ENCODE measurements at places on chromosomes 6 and 20.

DNA sequence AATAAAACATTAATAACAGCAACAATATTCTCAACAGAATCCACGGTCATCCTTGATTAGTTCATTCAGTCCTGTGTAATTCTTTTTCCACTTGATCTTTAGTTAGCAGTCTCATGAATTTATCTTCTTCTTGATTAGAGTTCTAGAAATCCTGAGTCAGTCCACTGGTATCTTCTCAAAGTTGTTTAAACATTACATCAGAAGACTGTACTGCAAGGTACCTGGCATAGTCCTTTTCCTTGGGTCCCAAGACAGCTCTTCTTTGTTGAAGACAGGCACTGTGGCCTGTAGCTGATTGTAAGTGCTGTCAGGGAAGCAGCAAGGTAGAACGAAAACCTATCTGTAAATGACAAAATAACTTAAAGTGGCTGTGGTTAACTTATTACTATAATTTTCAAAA lies 11.8 kb downstream of the MAP3K4 start:
- no peak for DNase-seq

GRCh38 chr6:37011656-37012378 lies 6.4 kb downstream of the FGD2 start:
- DNase-seq, result no peak

- DNase-seq, result no peak
These were observed 195.5 kb upstream of the PRDM1 start for GRCh38 chr6:105890521-105891244.

DNA sequence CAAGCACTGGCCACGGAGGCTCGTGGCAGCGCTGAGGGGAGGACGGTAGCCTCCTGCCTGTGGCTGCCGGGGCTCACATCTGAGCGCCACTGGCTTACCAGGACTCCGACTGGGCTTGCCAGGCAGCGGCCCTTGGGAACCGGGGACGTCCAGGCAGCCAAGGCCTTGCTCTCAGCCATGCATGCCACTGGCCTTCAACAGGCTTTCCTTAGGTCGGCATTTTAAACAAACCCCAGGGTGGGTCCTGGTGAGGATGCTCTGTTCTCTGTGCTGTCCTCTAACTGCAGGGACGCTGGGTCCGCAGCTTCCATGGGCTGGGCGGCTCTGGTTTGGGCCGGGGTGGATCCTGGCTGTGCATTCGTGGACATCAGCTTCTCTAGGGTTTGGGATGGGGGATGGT lies 59.1 kb upstream of the BHLHE23 start:
- no peak for DNase-seq

- no peak for DNase-seq
These were observed 183.6 kb downstream of the JARID2 start for GRCh38 chr6:15429141-15430110.

DNA sequence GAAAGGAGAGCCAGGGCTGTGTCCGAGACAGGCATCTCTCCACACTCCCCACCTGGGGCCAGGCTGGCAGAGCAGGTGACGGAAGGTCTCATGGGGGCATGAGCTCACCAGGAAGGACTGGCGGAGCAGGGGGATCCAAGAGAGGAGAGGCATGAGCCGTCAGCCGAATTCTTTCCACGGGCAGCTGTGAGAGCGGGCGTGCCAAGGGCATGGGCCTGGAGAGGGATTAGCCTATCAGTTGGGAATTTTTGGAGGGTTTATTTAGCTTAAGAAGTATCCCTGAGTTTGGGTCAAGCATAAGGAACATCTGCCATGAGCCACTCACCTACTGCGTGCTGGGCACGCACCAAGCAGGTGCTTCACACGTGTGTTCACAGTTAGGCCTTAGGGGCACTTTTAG lies 60.2 kb upstream of the ZNFX1 start:
- no peak for DNase-seq

GRCh38 chr20:63009988-63010769 lies 3.4 kb upstream of the BHLHE23 start:
- no peak for DNase-seq

DNA sequence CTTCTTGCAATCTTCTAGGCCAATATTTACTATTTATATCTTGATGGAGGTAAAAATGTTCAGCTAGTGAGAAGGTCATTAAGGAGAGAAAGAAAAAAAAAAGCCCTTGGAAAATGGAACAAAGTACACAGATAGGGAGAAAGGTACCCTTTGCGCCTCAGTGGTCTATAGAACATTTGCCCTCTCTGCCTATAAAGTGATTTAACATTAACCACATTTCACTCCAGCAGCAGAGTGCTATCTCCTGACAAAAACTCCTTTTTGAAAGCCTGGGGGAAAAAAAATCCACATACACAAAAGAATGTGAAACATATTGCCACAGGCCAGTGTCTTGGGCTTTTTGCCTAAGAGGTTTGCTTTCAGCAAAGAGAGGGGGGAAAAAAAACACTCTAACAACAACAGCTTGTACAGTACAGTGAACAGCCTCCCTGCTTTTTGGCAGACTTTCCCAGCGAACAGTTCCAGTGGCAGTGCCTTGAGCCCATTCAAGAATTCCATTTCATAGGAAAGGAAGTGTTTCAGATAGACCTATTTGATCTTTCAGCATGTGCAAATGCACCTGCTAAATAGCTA lies 695 bp downstream of the ARHGAP18 start:
- no peak for DNase-seq

- no peak for DNase-seq
These were observed 5.3 kb downstream of the PHIP start for GRCh38 chr6:79072640-79073181.

GRCh38 chr20:10067321-10067720 lies 32.5 kb downstream of the ANKEF1 start:
- no peak for DNase-seq

DNA sequence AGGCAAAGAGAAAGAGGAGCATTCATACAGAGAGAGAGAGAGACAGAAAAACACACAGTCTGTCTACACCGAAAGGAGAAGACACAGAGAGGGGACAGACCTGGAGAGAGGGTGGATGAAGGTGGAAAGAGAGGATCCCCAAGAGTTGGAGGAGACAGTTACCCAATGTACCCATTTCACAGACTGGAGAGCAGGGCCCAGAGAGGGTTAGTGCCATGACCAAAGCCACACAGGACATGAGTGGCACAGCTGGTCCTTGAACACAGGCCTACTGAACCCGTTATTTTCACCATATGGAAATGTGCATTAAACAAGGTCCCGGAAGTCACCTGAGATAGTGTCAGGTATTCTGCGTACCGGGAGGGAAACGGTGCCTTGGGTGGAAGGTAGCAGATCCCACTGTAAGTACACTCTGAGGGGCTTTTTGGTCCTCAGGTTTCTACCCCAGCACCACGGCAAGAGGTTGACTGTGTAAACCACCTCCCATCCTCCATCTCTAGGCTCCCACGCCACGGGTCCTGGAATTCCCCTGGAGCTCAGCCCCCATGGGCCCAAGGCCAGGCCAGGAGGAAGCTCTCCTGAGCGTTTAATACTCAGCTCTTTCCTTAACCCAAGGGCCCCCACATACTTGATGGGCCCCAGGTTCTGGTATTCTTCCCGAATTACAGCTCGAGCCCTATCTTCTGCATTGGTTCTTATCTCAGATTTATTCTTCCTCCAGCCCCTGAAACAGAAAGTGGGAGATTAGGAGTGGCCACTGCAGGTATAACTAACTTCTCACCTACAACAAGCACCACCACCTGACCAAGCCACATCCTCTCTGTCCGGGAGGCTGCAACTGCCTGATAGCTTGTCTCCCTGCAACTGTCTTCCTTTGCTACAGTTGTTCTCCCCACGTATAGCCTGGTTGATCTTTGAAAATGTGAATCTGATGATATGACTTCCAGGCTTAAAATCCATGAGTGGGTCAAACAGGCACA lies 38.4 kb upstream of the OCSTAMP start:
- DNase-seq, result no peak

DNA sequence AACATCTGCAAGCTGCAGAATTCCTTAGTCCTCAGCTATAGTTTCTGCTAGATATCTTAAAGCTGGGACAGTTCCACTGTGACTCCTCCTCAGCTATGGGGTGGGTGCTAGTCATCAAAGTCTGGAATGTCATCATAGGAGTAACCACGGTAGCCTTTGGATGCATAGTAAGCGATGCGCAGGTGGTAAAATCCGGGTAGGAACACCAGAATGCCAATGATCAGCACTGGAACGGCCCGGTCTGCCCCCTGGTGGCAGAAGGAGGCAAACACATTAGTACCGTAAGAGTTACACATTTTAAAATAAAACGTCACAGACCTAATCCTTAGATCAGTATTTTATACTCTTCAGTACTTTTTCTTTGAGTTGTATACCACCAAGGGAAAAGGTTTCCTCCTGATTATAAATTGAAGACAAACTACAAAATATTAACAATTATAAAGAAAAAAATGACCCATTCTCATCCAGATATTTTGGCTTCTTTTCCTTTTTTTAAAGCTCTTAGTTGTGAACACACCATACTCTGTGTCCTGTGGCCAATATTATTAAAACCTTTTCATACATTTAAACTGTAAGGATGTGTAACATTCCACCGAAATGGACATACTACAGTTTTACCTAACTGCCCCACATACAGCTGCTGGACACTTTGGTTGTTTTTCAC lies 18.9 kb downstream of the PCNA start:
- DNase-seq, result peak; percentile 48

DNA sequence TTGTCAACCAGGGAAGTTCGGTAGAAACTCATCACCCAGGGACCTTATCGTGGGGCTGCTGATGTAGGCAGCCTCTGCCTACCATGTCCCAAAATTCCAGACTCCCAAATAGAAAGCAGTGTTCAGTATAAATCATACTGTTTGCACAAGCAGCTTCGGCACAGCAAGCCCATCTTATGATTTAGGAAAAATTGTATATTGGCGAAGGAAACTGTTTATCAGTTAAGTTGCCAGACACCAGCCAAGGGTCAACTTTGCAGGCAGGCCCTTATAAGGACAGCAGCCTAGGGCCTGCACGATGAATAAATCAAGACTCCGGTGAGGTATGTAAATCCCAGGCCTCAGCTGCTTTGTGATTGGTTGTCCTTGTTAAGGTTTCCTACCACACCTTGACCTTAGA lies 36.8 kb downstream of the GFOD1 start:
- no peak for DNase-seq

DNA sequence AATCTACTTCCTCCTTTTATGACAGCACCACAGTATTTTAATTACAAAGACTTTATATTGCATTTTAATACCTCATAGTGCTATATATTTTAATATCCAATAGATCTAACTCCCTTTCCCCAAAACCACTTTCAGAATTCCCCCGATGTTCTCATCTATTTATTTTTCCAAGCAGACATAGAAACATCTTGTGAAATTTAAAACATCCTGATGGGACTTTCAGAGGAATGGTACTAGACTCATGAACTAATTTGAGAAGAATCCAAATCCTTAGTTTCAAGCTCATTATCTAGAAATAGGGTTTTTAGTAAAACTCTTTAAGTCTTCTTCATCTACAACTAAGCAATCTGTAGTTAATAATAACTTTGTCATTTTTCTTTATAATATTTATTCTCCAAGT lies 97.0 kb downstream of the TRERF1 start:
- DNase-seq, result no peak

DNA sequence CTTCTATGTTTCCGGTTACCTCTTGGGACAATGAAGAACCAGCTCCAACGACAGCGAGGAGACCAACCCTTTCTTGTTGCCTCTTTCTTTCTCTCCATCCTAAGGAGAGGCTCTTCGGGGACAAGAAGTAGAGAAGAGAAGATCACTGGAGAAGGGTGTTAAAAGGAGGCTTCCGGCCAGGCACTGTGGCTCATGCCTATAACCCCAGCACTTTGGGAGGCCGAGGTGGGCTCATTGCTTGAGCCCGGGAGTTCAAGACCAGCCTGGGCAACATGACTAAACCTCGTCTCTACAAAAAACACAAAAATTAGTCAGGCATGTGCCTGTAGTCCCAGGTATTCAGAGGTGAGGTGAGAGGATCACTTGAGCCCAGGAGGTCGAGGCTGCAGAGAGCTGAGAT lies 90.8 kb upstream of the TNFAIP3 start:
- no peak for DNase-seq

DNA sequence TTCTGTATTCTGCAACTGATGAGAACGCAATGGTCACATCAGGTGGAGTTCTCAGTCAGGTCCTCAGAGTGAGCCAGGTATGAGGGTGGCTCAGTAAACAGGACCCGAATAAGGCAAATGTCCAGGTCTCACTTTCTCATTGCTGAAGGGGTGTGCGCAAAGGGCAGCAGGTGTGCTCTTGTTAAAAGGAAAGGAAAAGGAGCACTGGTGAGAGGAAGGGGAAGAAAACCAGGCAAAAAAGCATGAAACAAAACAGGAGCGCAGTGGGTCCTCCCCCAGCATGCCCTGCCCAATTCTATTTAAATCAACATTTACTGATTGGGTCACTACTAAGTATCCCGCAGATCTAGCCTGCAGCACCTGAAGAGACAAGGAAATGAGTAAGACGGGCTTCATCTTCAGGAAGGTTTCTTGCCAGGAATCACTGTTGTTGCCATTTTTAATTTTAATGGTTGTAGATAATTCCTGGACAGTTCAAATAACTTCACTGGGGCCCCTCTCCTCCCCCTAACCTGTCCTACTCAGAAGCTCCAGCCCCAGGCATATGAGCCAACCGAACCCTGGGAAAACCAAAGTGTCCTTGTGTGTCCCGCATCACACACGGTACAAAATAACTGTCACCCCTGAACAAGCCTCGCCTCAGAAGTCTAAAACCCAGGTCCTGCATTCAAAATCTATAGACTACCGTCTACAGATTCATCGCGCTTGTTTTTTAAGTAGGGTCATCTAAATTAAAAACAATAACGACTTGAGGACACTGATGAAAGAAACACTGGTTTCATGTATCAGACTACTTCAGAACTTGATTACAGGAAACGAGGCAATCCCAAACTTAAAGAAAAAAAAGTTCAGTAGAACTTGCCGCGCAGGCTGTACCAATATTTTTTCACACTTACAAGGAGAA lies 980 bp downstream of the MBOAT1 start:
- no peak for DNase-seq

GRCh38 chr6:127762284-127762683 lies 138.6 kb downstream of the THEMIS start:
- no peak for DNase-seq

GRCh38 chr6:6900569-6901204 lies 207.1 kb upstream of the RREB1 start:
- DNase-seq, result peak; percentile 3

GRCh38 chr6:21596145-21596948 lies 2.8 kb downstream of the SOX4 start:
- DNase-seq, result peak; percentile 19

- no peak for DNase-seq
These were observed 20.9 kb upstream of the MCM3 start for GRCh38 chr6:52305411-52305810.

Data from anterior cingulate cortex (tissue), 58 donors.